Left ventricle myocardium superior (tissue), 1 donor: ENCODE measurements at places on chromosomes 5 and 9. TPM values are rescaled to one million over a fixed set of nuclear protein-coding genes. Genes with fewer than 3 reads are reported as not detected.

GRCh38 chr9:134190232-134191121 lies 26.1 kb upstream of the RNU6ATAC start:
- no peak for DNase-seq

DNA sequence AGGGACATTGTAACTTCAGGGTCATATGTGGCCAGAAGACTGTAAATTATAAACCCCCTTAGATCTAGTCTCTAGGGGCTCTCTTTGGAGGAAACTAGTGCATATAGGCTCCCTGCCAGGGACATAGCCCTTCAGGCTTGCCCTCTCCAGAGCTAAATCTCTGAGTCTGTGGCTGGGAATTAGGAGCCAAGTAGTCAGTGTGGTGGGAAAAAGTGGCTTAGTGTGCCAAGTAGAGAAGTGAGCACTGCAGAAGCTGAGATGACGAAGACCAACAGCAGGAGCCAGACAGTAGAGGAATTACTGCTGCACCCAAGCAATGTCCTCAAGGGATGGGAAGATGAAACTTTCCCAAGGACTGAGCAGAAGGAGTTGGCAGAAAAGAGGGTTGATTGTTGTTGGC lies 71.2 kb downstream of the CWC27 start:
- no peak for DNase-seq

GRCh38 chr9:16640649-16641048 lies 229.8 kb downstream of the BNC2 start:
- DNase-seq = no peak

GRCh38 chr5:99272576-99272975 lies 343.8 kb upstream of the CHD1 start:
- DNase-seq = no peak

DNA sequence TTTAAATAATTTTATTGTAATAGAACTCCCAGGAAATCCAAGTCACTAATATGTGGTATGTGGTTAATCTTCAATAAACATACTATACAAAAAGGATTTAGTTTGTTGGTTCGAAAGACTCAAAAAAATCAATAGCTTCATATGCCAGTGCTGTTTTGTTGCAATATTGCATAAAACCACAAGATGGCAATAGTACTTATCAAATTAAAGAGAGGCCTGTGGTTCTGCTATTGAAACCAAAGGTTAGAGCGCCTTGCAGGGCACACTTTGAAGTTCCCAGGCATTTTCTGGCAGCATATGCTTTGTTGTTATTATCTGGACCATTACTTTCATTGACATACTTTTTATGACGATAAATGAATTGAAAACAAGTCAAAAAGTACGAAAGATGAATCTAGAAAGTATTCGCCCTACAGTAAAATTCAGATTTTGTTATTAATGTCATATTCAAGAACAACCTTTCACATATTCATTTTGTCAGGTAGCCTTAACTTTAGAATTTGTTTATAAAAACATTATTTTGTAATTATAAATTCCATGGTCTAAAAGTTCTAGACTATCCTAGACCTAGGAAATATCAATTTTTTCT lies 316.3 kb downstream of the MCTP1 start:
- DNase-seq = no peak

- DNase-seq = no peak
These were observed 124.4 kb downstream of the PIK3R1 start for GRCh38 chr5:68339921-68340321.

DNA sequence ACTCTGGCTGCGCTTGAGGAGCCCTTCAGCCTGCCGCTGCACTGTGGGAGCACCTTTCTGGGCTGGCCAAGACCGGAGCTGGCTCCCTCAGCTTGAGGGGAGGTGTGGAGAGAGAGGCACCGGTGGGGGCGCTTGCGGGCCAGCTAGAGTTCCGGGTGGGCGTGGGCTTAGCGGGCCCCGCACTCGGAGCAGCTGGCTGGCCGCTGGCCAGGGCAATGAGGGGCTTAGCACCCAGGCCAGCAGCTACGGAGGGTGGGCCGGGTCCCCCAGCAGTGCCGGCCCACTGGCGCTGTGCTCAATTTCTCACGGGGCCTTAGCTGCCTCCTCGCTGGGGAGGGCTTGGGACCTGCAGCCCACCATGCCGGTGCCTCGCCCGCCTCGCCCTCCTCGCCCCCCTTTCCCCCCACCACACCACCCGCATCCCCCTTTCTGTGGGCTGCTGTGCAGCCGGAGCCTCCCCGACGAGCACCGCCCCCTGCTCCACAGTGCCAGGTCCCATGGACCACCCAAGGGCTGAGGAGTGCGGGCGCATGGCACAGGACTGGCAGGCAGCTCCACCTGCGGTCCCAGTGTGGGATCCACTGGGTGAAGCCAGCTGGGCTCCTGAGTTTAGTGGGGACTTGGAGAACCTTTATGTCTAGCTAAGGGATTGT lies 954.5 kb downstream of the DTWD2 start:
- DNase-seq = peak; percentile 18

DNA sequence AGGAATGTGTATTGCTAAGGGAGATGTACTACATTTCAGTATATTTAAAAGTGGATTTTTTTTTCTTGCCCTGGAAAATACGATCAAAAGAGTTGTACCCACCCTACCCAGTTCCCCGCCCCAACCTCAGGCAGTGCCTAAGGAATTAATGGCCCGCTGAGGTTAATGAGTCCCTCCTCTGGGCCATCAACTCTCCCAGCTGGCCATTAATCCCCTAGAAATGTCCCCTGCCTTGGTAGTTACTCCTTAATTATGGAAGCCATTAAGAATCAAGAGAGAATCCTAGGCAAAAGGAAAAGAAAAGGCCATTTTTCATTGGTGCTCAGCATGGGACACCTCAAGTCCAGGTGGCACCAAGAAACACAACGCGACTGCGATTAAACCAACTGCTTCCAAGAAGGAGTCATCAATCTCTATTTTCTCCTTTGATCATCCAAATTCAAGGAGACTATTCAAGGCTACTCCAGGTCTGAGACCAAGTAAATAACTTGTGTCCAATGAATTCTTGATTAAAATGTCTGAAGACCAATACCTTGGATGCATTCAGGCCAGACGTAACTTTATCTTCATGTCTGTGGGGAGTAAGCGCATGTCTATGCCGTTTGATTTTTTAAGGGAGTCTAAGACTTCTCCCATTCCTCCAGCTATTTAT lies 1962.2 kb upstream of the WWC1 start:
- no peak for DNase-seq

DNA sequence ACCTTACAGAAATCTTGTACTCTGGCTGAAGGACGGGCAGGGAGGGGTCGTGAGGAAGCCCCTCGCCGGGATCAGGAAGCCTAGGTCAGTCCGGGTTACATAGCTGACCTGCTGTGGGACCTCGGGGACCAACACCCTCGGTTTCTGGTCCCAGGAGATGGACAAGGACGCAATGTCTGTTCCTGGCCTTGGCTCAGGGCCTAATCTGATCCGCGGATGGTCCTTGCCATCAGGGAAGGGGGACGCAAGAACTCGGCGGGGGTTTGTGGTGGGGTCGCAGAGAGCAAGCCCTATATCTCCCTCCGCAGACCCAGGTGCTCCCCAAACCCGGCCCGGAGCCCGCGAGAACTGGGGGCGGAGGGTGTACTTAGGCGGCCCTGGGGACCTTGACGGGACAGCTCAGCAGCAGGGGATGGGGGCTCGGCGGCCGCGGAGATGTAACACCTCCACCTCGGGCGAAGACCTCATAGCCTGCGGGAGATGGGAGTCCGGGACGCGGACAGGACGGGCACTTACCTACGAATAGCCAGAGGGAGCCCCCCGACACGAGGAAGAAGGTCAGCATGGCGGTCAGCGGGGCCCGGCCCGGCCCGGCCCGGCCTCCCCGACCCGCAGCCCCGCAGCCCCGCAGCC lies 353 bp downstream of the ACSL6 start:
- DNase-seq = no peak

- no peak for DNase-seq
These were observed 159.8 kb downstream of the FBN2 start for GRCh38 chr5:128378196-128378595.

- no peak for DNase-seq
These were observed 2.0 kb downstream of the ENHO start for GRCh38 chr9:34520505-34521385.

DNA sequence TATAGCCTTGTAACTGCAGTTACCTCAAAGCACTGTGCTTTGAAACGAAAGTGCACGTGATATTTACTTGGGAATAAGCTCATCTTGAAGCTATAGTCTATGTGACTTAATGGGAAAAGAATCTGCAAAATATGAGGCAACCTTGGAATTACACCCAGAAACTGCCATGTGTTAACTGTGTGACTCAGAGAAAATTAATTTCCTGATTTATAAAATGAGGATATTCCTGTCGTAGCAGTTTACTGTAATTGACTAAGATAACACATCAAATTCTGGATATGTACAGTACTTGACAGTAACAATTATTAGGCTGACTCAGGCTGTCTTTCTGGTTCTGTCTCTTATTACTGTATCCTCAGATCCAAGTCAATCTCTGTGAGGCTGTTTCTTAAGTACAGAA lies 1079.9 kb upstream of the ACO1 start:
- no peak for DNase-seq

GRCh38 chr9:112310826-112311225 lies 22.6 kb downstream of the PTBP3 start:
- DNase-seq = no peak

RECK gene
- total RNA-seq = 4.5 TPM
